ENCODE measurements at places on chromosomes 12 and 14.

GRCh38 chr12:14216405-14217294, 148.8 kb upstream of the ATF7IP start:
- peak; percentile 65 for ATAC-seq

GRCh38 chr12:42213023-42213422, 25.0 kb downstream of the YAF2 start:
- peak; percentile 50 for ATAC-seq

DNA sequence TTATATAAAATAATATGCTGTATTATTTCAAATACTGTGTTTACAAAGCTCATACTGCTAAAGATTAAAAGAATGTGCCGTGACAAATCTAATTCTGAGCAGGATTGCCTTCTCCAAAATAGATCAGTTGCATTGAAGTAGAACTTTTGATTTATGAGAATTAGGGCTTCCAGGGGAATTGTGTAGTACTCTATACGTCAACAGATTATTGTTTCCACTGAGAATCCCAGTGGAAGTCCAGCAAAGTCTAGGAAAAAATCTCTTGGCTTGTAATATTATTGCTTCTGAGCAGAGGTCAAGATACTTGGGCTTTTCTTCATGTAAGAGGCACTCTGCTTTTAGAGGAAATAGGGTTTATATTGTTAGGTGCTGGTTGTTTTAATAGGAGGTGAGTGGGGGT, 133.9 kb downstream of the TRHDE start:
- ATAC-seq = no peak

- no peak for ATAC-seq
Measured at GRCh38 chr12:113127791-113128199, 7.8 kb downstream of the RASAL1 start.

- ATAC-seq = no peak
Measured at GRCh38 chr12:65209655-65210043, 40.3 kb downstream of the LEMD3 start.

GRCh38 chr14:82595466-82595865, 1061.8 kb upstream of the SEL1L start:
- ATAC-seq = no peak

DNA sequence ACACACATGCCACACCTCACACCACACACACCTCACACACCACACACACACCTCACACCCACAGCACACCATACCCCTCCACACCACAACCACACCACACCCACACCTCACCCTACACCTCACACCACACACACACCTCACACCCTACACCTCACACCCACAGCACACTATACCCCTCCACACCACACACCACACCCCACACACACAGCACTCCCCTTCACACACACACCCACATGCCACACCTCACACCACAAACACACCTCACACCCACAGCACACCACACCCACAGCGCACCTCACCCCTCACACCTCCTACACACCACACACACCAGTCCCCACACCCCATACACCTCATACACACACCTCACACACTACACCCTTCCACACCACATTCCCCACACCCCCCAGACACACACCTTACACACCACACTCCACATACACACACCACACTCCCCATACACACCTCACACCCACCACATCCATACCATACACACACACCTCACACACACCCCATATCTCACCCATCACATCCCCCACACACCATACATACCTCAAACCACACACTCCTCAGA, 80.0 kb downstream of the ACTN1 start:
- no peak for ATAC-seq

DNA sequence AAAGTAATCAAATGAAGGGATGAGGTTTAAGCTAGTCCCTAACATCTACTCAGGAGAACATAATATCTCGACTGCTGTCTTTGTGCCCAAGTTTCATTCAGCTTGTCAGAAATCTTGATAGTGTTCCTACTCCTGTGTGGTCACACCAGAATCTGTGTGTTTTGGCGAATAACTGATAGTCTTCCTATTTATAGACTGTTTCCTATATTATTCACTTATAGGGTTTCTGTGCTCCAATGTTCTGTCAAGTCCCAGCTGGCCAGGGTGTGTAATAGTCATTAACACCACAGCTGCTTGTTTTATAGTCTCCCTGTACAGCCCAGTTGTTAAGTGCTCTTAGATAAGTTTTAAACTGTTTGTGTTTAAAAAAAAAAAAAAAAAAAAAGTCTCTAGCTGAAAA, 45.9 kb downstream of the GPR135 start:
- no peak for ATAC-seq

DNA sequence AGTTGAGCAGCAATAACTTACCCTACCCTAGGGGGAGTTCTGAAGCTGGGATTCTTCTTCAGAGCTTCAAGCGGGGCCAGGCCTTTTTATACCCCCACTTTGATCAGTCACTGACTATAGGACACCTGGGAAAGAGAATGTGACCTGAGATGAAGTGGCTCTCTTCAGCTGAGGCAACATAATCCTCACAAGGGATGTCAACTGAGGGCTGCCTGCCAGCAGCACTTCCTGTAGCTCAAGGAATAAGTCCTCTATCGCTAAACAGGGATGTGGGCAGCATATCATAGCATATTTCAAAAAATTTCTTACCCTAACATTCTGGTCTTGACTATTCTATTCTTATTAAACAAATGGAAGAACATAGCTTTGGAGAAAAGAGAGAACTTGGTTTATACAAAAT, 17.4 kb downstream of the LGALS3 start:
- no peak for ATAC-seq

GRCh38 chr14:65344011-65344410, 68.5 kb upstream of the FUT8 start:
- no peak for ATAC-seq

DNA sequence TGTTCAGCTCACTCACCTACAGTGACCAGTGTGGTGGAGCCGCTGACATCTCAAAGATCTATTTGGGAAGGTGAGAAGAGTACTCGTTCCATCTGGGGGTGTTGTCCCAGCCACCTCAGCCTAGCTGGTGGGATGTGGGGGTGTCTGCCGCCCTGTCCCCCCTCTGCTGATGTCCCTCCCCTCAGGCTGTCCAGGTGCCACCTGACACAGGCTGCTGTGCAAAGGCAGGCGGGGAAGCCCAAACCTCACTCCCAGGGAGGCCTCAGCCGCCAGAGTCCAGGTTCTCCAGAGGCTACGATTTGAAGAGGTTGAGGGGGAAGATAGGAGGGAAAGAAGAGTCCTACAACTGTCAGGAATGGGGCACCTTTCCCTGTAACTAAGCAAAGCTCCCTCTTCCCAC, 51.3 kb upstream of the FKBP4 start:
- no peak for ATAC-seq

GRCh38 chr14:96297997-96298515, 42.0 kb downstream of the BDKRB1 start:
- no peak for ATAC-seq

- no peak for ATAC-seq
Measured at GRCh38 chr12:4355156-4356040, 24.1 kb downstream of the FGF23 start.

GRCh38 chr12:49327368-49327767, 4.3 kb downstream of the TROAP start:
- ATAC-seq = no peak

DNA sequence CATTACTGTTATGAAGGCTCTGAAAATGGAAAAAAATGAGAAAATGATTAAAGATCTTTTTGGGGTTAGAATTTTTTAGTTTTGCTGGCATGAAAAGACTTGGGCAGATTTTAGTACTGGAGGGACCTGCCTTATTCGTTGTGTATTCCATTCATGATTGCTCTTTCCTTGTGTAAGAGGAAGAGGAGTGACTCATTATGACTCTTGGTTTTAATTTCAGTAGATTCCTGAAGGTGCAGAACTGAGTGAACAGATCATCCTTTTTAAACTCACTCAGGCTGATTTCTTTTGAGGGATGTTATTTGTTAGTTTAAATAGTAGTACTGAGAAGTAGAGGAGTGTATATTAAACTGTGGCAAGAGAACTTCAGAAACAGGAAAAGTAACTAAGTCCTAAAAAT, 41.6 kb downstream of the AKAP6 start:
- no peak for ATAC-seq

DNA sequence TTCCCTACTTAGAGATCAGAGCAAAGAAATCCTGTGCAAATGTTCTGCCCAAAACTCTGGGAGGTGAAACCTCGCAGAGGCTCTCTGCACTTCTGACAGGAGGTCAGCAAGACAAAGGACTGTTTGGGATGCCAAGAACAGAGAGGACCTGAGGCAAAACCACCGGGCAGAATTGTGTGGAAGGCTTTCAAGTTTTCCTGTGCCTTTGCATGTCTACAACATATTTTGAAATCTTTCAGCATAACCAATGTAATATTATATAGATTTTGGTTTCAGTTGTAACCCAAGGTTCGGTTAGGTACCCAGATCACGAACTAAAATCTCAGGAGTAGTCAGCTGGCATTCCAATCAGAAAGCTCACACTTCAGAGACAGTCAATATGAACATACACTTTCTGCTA, 99.4 kb upstream of the PLEKHA5 start:
- ATAC-seq = no peak

- ATAC-seq = no peak
Measured at GRCh38 chr12:89369166-89369565, 16.9 kb upstream of the DUSP6 start.

- ATAC-seq = peak; percentile 66
Measured at GRCh38 chr12:48980953-48981756, 3.0 kb downstream of the WNT1 start.

GRCh38 chr12:1811948-1812291, 8.4 kb upstream of the LRTM2 start:
- no peak for ATAC-seq

GRCh38 chr12:20469756-20470155, 101.4 kb downstream of the PDE3A start:
- no peak for ATAC-seq

DNA sequence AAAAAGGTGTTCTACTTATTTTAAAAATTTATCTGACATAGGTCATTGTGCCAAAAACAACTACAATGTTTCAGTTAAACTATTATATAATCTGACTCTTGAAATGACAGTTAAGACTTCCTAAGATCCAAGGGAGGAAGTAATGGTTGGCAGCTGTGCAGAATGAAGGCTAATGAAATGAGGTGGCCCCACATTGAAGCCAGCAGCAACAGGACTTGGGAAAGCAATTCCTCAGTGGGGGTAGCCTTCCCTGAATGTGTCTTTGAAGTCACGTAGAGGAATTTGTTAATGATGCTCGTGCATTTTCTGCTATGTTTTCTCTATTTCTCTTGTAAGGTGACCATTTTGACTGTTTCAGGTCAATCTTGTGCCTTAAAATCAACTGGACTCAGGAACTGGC, 162.4 kb upstream of the DAAM1 start:
- ATAC-seq = no peak

DNA sequence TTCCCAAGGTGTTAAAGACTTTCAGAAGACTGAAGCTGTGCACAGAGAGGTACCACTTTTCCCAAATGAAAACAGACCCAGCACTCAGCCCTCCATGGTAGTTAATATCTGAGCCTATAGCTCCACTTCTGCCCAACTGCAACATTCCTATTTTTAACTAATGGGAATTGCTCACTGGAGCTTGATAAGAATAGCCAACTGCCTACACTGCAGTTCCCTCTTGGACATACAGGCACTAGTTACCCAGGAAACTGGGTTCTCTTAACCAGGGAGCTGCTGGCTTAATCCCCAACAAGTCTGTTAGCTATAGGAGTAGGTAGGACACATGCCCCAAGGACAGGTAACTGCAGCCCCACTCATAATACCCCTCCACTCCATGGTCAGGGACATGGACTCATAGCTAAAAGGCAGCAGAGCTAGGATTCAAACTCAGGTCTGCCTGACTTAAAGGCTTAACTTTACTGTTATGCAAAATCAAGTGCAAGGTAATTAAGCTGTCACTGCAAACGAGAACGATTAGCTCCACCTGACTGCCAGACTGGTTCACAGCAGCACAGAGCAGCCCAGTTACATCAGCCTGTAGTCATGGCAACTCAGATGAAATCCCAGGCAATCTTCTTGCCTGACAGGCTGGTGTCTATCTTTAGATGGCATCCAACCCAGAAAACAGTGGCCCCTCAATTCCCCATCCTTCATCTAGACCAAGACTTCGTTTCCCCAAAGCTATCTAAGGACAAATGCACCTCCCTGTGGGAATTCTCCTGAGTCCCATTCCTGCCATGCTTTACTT, 77.1 kb upstream of the ACTN1 start:
- peak; percentile 96 for ATAC-seq

- ATAC-seq = no peak
Measured at GRCh38 chr12:8987685-8988084, 1.7 kb upstream of the KLRG1 start.

DNA sequence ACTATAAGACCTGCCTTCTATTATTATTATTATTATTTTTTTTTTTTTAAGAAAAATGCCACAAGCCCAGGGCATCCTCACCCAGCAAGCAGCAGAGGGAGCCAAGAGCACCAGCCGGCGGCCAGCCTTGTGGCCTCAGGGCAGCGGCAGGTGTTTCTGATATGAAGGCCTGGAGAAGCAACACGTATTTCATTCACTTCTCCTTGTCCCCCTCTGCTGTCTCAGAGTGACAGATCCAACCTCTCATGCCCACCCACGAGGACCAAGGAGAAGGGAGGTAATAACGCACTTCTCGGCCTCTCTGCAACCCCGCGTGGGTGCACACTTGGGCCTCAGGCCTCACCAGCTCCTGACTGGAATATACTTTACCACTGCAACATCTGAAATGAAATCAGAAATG, 25.4 kb downstream of the CDC42BPB start:
- no peak for ATAC-seq

DNA sequence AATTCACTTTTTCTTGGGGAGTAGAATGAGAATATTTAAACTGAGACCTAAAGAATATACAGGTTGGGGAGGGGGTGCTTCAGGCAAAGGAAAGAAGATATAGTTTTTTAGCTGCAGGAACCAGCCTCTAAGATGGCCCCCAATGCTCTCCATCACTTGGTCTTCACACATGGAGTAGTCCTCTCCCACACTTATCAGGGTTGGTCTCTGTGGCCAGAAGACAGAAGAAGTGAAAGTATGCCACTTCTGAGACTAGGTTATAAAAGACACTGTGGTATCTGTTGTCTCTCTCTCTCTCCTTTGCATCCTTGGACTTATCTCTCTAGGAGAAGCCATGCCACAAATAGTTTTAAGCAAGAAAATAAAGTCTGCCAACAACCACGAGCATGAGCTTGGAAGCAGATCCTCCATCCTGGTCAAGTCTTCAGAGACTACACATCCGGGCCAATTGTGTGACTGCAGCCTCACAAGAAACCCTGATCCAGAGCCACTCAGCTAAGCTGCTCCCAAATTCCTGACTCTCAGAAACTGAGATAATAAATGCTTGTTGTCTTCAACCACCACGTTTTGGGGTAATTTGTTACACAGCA, 18.0 kb downstream of the PUS7L start:
- ATAC-seq = no peak

- ATAC-seq = peak; percentile 65
Measured at GRCh38 chr14:95903165-95903564, 26.5 kb downstream of the TUNAR start.

GRCh38 chr12:58819985-58820384, 100.3 kb downstream of the LRIG3 start:
- no peak for ATAC-seq

- ATAC-seq = no peak
Measured at GRCh38 chr12:110686294-110686903, 2.5 kb downstream of the HVCN1 start.

DNA sequence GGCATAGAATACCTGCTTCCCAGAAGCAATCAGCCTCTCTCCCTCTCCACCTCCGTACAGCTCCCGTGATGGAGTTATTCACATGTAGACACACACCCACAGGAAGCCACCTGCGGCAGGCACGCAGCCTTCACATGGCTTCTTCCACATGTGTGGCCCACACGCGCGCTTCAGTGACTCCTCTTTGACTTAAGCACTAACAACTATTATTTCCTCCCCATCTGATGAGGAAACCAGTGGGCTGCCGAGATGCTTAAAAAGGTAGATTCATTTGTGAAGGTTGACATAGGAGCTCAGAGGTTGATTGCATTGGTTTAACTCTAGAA, 69.3 kb downstream of the PRMT8 start:
- no peak for ATAC-seq

GRCh38 chr14:74324931-74325361, 22.2 kb upstream of the ABCD4 start:
- ATAC-seq = no peak
